Iris pigment epithelial cell (primary cell): ENCODE measurements at places on chromosomes 11 and 22.

- DNase-seq = peak; percentile 5
Measured at GRCh38 chr11:11532574-11532973, 89.2 kb downstream of the GALNT18 start.

- no peak for DNase-seq
Measured at GRCh38 chr11:71327156-71328085, 75.0 kb upstream of the SHANK2 start.

GRCh38 chr11:15493066-15493465, 378.3 kb downstream of the INSC start:
- no peak for DNase-seq

DNA sequence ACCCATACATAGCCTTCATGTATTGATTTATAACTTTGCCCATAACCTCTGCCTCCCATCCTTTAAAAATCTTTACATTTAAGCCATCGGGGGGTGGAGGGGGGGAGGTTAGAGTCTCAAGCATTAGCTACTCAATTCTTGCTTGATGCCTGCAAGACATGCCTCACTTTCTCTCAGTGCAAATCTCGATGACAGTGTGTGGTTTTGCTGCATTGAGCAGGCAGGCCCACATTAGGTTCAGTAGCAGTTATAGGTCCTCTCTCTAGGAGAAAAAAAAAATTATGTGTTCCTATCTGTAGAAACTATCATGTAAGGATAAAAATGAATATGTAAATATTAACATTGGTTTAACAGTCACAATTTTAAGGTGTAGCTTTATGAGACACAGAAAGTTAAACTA, 314.0 kb upstream of the ANO3 start:
- no peak for DNase-seq

GRCh38 chr22:37556710-37557109, 3.6 kb upstream of the CDC42EP1 start:
- DNase-seq = no peak

- no peak for DNase-seq
Measured at GRCh38 chr11:116093481-116094270, 589.5 kb upstream of the CADM1 start.

- no peak for DNase-seq
Measured at GRCh38 chr11:69033431-69033830, 15.3 kb upstream of the TPCN2 start.

DNA sequence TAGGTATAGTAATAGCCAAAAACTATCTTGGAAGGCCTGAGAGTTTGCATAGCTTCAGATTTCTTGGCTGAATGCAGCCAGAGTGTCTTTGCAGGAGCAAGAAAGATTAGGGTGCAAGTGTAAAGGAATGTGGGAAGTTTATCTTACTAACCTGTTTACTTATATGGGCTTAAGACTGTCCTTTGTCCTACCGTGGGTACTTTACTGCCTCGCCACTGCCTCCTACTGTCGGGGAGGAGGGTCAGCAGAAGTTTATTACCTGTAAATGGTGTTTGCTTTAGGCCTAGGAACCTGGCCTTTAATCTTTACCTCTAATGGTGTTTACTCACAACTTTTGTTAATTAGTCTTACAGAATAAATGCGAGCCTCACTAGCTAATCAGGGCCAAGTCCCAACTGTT, 633.8 kb downstream of the DLG2 start:
- peak; percentile 47 for DNase-seq

GRCh38 chr11:70319396-70320076, 49.0 kb downstream of the PPFIA1 start:
- DNase-seq = no peak

DNA sequence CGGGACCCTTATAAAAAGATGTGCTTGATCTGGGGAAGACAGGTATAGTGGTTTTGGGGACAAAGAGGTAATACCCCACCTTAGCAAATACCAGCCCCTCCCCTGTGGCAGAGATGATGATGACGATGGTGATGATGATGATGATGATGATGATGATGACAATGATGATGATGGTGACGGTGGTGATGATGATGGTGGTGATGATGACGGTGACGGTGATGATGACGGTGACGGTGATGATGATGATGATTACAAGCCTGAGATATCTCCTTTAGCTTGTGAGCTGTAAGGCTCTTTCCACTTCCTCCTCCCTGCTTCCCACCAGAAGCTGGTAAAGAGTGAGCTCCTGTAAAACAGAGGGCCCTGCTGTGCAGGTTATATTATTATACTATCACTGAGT, 89.5 kb upstream of the TMEM45B start:
- DNase-seq = no peak
